ENCODE measurements at places on chromosomes 5 and 9.

DNA sequence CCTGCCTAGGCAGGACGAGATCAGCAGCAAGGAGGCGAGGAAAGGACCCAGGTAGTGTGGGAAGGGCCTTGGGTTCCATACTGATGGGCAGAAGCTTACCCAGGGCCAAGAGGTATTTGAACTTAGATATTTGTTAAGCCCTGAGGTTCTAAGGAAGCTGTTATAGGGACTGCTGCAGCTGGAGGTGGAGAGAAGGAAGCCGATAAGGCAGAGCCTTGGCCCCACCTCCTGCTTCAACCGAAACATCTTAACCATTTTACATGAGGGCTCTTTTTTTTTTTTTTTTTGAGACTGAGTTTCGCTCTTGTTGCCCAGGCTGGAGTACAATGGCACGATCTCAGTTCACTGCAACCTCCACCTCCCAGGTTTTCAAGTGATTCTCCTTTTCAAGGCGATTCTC is 8.6 kb upstream of the AQP3 start:
- DNase-seq, result no peak

- DNase-seq, result no peak
Measured at GRCh38 chr9:116156621-116157314, 3.2 kb downstream of the PAPPA start.

DNA sequence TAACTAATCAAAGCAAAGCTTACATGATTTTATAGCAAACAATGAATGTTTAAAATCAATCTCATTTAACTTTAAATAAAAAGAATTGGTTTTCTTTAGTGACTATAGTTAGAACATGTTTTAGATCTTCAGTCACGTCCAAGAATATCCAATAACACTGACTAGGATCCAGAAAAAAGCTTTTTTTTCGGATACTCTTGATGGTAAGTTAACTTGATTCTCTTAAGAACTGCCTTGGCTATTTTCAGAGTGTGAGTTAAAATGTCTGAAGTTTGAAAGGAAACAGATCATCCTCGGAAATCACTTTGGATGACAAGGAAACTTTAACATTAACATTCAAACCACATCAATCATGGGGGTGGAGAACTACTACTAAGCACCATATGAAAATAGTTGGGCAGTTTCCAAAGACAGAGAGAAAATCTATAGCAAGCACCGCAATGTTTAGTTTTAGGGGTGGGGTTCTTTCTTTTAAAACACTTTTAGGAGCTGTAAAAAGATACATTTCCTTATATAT is 83.7 kb upstream of the SLC27A6 start:
- DNase-seq, result no peak

GRCh38 chr9:120643061-120643460 is 63.1 kb upstream of the CDK5RAP2 start:
- no peak for DNase-seq
